ENCODE measurements at places on chromosomes 3 and 15. TPM values are rescaled to one million over a fixed set of nuclear protein-coding genes. Genes with fewer than 3 reads are reported as not detected.

- no peak for DNase-seq
These were observed 252.5 kb downstream of the ISL2 start for GRCh38 chr15:76588811-76589747.

GRCh38 chr3:100880072-100880471 lies 113.1 kb downstream of the ABI3BP start:
- DNase-seq, result no peak

DNA sequence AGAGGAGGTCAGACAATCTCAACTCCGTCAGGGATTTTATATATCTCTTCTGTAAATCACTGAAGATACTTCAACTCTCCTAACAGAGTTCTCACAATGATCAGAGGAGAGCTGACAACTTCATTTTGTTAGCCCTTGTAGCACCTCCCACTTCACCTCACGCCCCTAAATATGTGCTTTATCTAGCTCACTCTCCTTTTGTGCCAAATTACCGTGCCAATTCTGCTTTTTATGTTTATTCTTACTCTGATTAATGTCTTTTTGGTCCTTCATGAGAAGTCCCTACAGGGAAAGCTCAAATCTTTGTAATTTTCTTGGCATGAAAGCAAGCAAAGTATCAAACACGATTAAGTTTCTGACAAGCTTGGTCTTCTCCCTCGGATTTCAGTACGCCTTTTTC lies 636.1 kb upstream of the NAALADL2 start:
- DNase-seq, result no peak

GRCh38 chr3:133424937-133425869 lies 25.3 kb downstream of the BFSP2 start:
- no peak for DNase-seq

GRCh38 chr3:151404316-151404715 lies 19.8 kb upstream of the P2RY12 start:
- no peak for DNase-seq

The CILP gene
- total RNA-seq, result 0.22 TPM

All from T-helper 17 cell (primary cell).